ENCODE measurements at places on chromosomes 2 and 18.

GRCh38 chr2:21280793-21281192 is 157.0 kb downstream of the TDRD15 start:
- DNase-seq: no peak

GRCh38 chr2:232573042-232573441 is 22.6 kb downstream of the EIF4E2 start:
- DNase-seq: no peak

- DNase-seq: no peak
Observed at GRCh38 chr2:16301961-16302360, 361.6 kb downstream of the MYCN start.

DNA sequence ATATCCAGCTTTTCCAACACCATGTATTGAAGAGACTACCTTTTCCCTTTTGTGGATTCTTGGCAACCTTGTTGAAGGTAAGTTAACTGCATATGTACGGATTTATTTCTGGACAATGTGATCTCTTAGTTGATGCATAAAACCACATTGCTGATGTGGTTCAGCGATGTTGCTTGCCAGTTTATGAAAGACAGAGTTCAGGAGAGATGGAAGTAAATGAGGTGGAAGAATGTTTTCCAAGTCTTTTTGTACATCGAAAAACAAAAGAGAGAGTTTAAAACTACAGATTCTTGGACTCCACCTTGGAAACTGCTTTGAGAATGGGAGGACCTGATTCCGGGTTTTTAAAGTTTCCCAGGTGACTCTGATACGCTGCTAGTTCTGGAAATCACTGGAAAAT is 43.8 kb downstream of the MOB4 start:
- no peak for DNase-seq
